Muscle of back (tissue), 13 donors: ENCODE measurements at places on chromosomes 2 and 18.

GRCh38 chr2:112519506-112519905 is 22.8 kb upstream of the POLR1B start:
- no peak for DNase-seq

GRCh38 chr2:180046202-180046601 is 39.1 kb upstream of the CWC22 start:
- no peak for DNase-seq

GRCh38 chr2:46487667-46488335 is 8.4 kb downstream of the TMEM247 start:
- DNase-seq: no peak

DNA sequence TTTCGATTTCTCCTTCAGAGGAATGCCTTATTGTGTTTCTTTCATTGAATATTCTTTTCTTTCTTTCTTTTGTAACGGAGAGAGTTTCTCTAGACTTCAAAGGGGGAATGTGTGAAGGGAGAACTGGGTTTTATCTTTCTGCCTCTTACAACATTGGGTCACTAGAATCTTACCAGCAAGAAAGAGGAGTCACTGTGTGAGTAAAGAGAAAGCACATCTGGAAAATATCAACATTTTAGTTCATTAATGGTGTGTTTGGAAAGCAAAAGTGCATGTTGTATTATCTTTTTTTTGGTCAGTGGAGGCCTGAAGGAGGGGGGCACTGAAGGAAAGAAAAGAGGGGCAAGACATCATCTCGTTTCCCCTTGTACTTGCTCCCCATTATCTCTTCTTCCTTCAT is 86.6 kb upstream of the THOC1 start:
- DNase-seq: no peak

GRCh38 chr2:112256654-112257053 is 1.8 kb upstream of the ZC3H8 start:
- no peak for DNase-seq

DNA sequence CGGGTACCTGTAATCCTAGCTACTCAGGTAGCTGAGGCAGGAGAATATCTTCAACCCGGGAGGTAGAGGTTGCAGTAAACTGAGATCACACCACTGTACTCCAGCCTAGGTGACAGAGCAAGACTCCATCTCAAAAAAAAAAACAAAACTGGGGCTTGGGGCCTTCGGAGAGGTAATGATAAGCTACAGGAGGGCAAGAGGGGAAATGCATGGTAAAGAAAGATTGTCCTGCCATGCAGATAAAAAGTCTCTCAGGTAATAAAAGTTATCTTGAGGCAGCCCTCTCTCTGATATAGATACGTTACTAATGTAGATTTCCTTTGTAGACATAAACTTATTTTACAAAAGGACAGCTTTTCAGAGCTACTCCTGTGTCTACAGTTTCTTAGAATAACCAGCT is 3.7 kb upstream of the RAB1A start:
- no peak for DNase-seq

- DNase-seq: no peak
Observed at GRCh38 chr2:27306573-27307286, 1.5 kb downstream of the UCN start.

- no peak for DNase-seq
Observed at GRCh38 chr2:168378960-168379669, 77.0 kb upstream of the CERS6 start.

DNA sequence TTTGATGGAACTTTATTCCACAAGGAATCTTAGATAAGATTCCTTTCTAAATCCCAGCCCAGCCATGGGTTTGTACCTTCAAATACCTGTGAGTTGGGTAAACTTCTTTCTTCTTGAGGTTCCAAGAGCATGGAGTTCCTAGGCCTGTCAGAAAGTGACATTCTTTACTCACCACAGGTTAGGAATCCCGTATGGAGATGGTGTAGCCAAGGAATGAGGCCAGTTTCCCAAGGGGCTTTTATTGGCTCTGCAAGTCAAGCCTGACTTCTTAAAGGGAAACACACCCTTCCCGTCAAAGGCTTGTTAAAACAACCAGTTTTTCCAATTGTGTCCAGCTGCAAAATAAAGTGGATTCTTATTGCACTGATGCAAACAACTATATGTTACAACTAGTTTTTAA is 45.8 kb downstream of the STK17B start:
- DNase-seq: no peak

DNA sequence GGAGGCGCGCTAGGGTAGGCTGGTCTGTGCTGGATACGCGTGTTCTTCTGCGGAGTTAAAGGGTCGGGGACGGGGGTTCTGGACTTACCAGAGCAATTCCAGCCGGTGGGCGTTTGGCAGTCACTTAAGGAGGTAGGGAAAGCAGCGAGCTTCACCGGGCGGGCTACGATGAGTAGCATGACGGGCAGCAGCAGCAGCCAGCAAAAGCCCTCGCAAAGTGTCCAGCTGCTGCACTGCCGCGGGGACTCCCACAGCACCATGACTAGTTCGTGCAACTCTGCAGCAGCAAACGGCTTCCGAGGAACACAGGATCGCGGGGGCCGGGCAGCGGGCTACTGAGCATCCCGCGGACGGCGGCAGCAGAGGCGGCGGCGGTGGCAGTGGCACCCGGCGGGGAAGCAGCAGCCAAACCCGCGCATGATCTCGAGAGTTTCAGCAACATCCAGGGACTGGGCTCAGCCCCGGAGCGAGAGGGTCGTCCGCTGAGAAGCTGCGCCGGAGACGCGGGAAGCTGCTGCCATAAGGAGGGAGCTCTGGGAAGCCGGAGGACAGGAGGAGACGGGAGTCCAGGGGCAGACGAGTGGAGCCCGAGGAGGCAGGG is 368 bp downstream of the TMEFF2 start:
- no peak for DNase-seq

GRCh38 chr2:141723814-141724213 is 407.0 kb downstream of the LRP1B start:
- no peak for DNase-seq

DNA sequence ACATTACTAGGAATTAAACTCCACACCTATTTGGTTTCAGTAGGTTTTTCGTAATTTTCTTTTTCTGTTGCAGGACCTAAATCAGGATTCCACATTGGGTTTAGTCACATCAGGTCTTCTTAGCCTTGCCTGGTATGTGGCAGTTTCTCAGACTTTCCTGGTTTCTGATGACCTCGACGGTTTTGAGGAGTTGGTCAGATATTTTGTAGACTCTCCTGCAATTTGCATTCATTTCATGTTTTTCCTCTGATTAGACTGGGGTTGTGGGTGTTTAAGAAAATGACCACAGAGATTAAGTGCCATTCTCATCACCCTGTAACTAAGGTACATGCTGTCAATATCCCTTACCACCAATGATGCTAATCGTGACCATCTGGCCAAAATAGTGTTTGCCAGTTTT is 97.3 kb upstream of the ST6GAL2 start:
- DNase-seq: no peak

- DNase-seq: no peak
Observed at GRCh38 chr18:29241199-29241598, 1064.3 kb upstream of the CDH2 start.

DNA sequence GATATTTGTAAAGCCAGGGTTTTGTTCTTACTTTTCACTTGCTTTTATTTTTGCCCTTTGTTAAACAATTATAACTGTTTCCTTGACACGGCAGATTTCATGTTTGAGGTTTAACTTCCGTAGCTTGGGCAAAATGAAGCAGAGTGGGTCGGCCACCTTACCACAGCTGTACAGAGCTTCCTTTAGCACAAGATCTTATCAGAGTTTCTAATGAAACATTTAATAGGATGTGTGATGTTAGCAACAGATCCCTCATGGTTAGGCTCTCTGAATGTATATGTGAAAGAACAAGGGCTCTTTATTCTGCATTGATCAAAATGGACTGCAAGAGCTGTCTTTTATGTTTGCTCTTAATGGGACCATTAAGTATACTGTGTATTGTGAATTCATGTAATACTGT is 22.3 kb downstream of the RNF125 start:
- DNase-seq: no peak

DNA sequence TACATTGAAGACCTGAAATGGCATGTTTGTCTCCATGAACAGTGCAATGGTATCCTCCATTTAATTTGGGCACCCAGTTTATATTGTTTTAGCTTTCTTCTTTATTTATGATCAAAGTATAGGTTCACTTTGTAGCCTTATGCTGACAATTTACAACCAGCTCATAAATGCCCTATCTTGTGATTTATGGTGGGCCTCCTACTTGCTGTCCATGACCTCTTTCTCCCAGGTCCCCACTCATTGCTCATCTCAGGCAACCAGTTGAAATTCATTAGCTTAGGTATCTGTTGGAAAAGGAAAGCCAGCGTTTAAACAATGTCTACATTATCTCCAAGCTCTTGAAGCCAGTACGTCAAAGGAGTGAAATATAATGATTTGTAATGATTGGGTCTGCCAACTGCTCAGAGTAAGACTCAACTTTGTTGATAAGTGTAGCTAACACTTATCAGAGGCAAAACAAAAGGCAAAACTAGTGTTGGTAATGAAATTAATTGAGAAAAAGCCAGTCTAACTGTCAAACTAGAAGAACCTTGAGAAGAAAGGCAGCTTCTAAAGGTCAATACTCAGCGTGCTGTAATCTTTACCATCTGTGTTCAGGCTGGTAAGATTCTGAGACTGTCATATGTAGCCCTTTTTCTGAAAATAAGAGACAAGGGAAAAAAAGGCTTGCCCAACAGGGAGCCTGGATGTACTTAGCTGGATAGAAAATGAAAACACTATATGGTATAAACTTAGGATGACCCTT is 695.9 kb downstream of the EPHA4 start:
- no peak for DNase-seq

DNA sequence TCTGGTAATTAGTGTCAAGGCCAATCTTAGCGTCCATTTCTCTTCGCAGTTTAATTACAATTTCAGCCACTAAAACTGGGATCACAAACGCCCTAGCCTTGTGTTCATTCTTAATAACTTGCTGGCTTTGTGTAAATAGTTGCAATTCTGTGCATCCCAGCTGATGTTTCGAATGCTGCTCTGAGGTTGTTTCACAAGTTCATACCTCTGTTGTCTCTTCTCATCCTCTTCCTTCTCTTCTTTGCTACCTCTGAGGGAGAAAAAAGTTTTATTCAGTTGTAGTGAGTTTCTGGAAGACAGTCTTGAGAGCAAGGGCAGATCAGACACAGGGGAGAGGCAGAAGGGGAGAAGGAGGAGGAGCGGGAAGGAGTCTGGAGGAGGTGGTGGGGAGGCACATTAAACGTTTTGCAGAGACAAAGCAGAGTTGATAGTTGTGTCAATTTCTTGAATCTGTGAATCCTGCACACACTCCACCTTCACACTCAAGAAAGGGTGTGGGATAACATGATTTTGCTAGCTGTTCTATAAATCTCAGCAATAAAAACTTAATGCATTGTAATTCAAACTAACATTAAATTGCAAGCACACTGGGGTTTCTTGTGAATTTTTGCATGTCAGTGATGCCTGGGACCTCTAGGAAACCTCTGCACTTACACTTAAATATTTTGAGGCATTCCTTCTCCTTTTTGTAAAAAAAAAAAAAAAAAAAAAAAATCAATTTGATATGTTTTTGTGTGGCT is 6.8 kb downstream of the MEIS1 start:
- peak; percentile 79 for DNase-seq

DNA sequence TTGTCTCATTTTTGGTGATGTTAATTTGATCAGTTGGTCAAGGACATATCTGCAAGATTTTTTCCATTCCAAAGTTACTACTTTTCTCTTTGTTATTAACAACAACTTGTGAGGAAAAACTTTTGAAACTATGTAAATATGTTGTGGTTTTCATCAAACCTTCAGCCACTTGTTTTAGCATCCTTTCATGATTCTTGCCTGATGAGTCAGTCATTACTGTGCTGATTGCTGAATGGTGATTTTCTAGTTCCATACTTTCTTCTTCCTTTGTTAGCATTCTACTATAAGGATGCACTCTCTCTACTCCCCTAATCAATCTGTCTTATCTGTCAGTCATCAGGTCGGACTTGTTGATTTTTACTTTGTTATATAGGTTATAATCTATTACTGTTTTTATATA is 10.9 kb downstream of the TMEM87B start:
- DNase-seq: no peak

DNA sequence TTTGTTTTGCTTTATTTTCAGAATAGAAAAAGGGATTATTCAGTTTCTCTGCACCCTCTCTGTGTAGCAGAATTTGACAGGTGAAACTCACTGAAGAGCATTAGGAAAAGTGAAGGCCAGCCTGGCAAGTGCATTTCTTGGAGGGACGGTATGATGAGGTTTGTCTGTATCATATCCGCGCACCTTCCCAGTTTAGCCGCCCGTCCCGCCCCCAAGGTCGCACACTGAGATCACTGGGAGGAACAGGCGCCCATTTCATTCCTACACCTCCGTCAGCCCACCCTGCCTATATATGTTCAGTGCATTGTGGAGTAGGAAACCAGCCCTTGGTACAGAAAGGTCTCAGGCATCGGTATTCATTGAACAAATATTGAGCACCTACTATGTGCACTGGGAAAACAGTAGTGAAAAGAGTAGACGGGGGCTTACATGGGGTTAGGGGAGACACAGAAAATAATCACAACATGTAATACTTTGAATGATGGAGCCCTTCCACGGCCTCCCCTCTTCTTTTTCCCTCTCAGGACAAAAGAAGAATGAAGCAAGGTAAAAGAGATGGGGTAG is 678 bp upstream of the FECH start:
- no peak for DNase-seq

GRCh38 chr2:187655001-187655400 is 100.8 kb upstream of the TFPI start:
- DNase-seq: no peak

GRCh38 chr18:78740876-78741275 is 238.7 kb upstream of the SALL3 start:
- no peak for DNase-seq

- no peak for DNase-seq
Observed at GRCh38 chr18:51639541-51639940, 442.1 kb upstream of the MEX3C start.

DNA sequence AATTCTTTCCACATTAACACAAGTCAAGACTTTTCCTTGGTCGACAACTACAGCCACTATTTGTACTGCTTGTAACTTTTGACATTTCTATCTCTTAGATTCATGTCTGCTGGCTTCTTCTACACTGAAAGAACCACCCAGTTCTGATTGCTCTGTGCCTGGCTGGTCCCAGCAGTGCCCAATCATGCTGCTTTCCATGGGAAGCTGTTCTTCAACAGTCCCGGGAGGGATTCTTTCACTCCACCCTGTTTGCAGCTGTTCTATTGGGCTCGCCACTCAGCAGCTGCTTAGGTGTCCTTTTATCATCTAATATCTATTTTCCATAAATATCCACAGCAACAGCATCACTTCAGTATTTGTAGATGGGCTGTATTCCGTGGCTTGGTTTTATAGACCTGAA is 471.1 kb upstream of the SMIM21 start:
- peak; percentile 33 for DNase-seq

GRCh38 chr2:238652053-238652770 is 195.7 kb upstream of the TWIST2 start:
- DNase-seq: no peak

DNA sequence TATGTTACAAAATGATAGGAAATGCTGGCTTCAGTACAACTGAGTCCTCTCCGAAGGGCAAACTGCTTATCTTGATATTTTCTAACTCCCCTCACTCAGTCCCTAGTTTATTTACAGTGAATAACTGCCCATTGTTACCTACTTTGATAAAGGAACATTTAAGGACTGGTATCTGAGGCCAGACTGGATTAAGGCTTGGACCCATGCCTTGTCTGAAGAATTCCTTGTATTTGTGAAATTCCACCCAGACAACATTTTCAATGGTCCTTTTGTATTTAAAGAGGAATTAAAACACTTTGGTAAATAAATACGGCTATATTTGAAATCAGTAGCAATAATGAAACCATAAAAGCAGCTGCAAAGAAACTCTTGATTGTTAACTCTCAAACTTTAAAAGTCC is 58.3 kb downstream of the PELI1 start:
- DNase-seq: no peak
